ENCODE measurements at places on chromosomes 12 and 14. TPM values are rescaled to one million over a fixed set of nuclear protein-coding genes. Genes with fewer than 3 reads are reported as not detected.
A peak's percentile ranks its signal among the peaks of the same experiment; 100 is the strongest.

- H3K4me3 ChIP-seq, result peak within 1 kb of the TSS; percentile 98
- H3K27ac ChIP-seq, result peak within 1 kb of the TSS; percentile 89
- H3K4me1 ChIP-seq, result peaks cover 22% of the 10 kb centered on the region
- DNase-seq, result peak; percentile 96
- H3K27me3 ChIP-seq, result no peaks in the 10 kb centered on the region
Observed at GRCh38 chr12:55966408-55967281, at the start of gene CDK2. TSS of gene CDK2 (plus strand) at chr12:55966830. CDS start at chr12:55967009, 179 bp downstream.

DNA sequence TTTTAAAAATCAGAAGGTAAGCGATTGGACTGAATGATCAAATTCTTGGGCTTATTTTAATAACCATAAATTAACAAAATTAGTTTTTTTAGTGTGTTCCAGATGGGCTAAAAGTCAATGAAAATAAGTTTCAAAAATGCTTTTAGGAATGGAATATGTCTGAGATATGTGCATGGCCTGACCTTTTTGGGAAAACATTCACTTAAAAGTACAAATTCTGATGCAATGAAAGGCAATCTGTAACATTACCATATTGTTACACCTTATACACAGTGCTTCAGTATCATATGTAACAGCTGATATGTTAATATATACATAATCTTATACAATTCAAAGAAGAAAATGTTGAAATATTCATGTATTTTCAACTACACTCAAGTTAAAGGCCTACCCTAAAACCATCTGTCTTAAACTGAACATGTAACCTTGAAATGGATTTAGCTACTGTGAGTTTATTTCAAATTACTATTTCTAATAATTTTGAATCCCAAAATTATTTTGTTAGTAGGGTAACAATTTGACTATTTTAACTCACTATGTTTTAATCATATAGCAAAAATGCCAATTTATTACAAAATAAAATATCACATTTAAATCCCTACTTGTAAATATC lies 84.8 kb downstream of the EEA1 start:
- H3K4me3 ChIP-seq, result no peak overlapping the region
- H3K4me1 ChIP-seq, result peaks cover 1% of the 10 kb centered on the region
- peaks cover 18% of the 10 kb centered on the region for H3K36me3 ChIP-seq
- H3K27ac ChIP-seq, result no peak overlapping the region

DNA sequence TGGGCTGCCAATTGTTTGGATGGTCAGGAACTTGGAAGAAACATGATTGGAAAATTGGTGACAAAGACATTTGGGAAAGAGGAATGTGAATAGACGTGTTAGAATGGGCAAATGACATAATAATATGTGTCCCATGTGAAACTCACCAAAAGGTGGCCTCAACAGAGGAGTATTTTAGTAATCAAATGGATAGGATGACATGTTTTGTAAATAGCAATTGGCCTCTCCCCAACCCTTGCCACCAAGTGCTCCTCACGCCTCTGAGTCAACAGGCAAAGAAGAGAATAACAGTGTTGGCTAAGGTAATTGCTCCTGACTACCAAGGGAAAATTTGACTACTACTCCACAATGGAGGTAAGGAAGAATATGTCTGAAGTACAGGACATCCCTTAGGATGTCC lies 81.4 kb downstream of the ATXN7L3B start:
- H3K27ac ChIP-seq, result no peak overlapping the region
- no peak for DNase-seq
- H3K4me1 ChIP-seq, result no peaks in the 10 kb centered on the region
- H3K36me3 ChIP-seq, result no peaks in the 10 kb centered on the region

GRCh38 chr12:7161327-7161726 lies 28.2 kb upstream of the PEX5 start:
- H3K4me1 ChIP-seq, result peaks cover 8% of the 10 kb centered on the region
- no peak for DNase-seq
- no peak overlapping the region for H3K27ac ChIP-seq
- H3K27me3 ChIP-seq, result peaks cover 12% of the 10 kb centered on the region

DNA sequence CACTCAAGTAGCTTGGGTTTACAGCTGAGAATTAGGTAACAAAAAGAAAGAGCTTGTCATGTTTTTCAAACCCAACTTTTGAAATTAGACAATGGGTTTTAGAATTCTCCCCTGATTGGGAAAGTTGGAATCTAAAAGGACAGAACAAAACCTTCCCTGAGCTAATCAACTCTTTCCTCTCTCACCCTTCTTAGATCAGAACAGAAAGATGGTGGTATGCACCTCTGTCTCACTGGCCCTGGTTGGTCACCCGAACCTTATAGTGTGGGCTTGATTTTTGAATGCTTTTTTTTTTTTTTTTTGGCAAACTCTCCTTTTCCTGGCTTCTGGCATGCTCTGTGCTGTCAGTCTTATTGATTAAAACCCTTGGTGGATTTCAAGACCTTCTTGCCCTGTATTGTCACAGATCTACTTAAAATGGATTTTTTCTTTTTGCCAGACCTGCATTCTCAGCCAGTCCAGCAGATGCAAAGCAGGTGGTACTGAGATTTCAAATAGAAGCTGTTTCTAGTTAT lies 251.1 kb upstream of the RMST start:
- no peaks in the 10 kb centered on the region for H3K4me1 ChIP-seq
- H3K4me3 ChIP-seq, result no peak overlapping the region
- H3K36me3 ChIP-seq, result no peaks in the 10 kb centered on the region
- no peak for DNase-seq
- H3K27ac ChIP-seq, result no peak overlapping the region

DNA sequence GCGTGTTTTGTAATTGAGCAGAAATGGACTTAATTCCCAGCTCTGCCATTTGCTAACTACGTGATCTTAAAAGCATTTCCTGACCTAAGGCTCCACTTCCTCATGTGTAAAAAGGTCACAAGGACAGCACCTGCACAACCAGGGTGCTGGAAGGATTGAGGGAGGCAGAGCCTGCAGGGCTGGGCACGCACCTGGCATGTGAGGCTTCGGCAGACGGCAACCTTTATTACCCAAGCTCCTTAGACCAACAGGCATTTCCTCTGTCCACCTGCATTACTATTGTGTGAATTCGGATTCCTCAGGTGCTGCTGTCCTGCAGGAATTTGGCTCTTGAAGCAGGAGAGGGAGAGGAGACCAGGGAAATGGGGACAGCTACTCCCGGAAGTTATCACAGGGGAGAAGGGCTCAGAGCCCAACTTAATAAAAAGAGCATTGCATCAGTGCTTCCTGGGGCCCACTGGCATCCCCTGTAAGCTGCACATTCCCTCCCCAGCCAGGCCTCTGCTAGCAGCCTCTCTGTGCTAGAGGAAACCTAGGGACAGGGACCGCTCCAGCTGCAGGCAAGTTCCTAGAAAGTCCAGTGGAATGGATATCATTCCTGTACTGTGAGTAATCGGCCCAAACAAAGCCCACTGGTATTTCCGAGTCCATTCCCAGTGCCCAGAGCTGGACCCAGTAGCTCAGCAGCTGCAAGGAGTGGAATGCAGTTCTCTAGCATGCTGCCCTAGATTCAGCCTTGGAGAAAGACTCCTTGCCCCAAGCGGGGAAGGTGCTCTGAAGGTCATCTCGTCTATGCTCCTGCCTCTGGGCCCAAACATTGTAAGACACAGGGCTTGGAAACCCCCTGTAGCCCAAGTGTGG lies 157.1 kb upstream of the CCND2 start:
- H3K27me3 ChIP-seq, result no peaks in the 10 kb centered on the region
- H3K4me3 ChIP-seq, result no peak overlapping the region
- no peak for DNase-seq
- H3K36me3 ChIP-seq, result peaks cover 3% of the 10 kb centered on the region
- peaks cover 69% of the 10 kb centered on the region for H3K4me1 ChIP-seq
- H3K27ac ChIP-seq, result no peak overlapping the region

GRCh38 chr12:106682594-106683234 lies 91.8 kb upstream of the RIC8B start:
- no peaks in the 10 kb centered on the region for H3K36me3 ChIP-seq
- H3K4me3 ChIP-seq, result no peak overlapping the region
- no peaks in the 10 kb centered on the region for H3K4me1 ChIP-seq
- H3K27ac ChIP-seq, result no peak overlapping the region
- H3K27me3 ChIP-seq, result no peaks in the 10 kb centered on the region
- no peak for DNase-seq

DNA sequence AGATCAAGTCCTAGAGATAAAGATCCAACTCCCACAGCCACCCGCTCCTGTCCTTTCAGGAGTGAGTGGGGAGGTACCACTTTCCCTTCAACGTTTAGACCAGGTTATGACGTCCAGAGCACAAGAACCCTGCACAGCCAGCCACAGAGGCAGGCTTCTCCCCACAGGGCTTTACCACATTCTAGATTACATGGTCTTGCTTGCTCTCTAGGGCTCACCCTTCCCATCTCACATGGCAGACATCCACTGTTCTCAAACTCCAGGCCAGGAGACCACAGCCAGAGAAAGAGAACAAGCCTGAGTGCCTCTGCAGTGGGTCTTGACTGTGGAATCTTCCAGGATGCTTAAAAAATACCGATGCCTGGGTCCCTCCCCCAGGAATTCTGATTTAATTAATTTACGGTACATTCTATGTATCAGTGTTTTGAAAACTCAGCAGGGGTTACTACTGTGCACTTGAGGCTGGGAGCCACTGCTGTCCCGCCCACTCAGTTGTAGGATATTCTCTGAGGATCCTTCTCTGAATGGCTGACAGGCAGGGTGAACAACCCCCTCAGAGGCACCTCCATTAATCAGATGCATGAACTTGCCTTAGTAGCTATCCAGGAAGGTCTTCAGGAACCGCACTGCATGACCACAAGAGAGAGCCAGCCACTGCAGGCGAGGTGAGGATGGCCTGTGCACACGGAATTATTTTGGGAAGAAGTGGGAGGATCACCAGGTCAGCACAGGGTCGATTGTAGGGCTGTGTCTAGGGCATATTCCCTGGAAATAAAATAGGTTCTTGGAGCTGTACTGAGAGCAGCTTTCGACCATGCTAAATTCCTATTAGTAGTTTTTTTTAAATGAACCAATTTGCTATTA lies 21.5 kb upstream of the SOCS2 start:
- DNase-seq, result no peak
- peaks cover 4% of the 10 kb centered on the region for H3K4me1 ChIP-seq
- H3K27me3 ChIP-seq, result no peaks in the 10 kb centered on the region
- H3K36me3 ChIP-seq, result peaks cover 2% of the 10 kb centered on the region
- H3K4me3 ChIP-seq, result no peak overlapping the region
- H3K27ac ChIP-seq, result no peak overlapping the region

- peak; percentile 75 for DNase-seq
- no peaks in the 10 kb centered on the region for H3K27me3 ChIP-seq
- peaks cover 24% of the 10 kb centered on the region for H3K4me1 ChIP-seq
- H3K27ac ChIP-seq, result no peak overlapping the region
Observed at GRCh38 chr14:76784881-76785280, 23.6 kb downstream of the VASH1 start.

DNA sequence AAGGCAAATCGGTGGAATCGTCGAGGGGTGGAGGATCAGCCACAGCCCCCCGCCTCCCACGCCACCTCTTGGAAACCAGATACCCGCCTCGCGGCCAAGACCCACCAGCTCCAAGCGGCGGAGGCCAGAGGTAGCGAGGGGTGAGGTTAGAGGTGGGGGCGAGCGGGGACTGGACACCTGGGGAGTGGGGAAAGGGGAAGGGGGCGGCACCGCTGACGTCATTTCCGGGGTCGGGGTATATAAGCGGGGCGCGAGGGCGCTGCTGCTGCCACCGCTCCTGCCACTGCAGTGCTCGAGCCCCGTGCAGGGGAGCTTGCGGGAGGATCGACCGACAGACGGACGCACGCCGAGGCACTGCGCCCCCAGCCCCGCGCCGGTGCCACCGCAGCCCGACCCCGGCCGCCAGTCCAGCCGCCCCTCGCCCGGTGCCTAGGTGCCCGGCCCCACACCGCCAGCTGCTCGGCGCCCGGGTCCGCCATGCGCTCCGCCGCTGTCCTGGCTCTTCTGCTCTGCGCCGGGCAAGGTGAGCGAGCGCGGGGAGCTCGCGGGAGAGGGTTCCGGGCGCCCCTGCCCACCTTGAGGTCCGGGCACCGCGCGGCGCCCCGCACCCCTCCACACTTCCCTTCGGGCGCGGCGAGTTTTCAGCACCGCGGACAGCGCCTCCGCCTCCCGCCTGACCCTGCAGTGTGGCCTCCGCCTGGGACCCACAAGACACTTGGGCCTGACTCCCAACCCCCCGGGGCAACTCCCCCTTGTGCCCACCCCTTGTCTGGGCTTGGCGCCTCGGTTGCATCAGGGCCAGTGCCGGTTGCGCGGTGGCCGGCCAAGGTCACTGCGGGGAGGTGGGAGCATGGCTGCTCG lies at the start of gene CHGA:
TSS of gene CHGA (plus strand) at position 268 of the 861 bp plus-strand sequence. CDS start at position 478, 210 bp downstream.
- no peak within 1 kb of the TSS for H3K4me3 ChIP-seq
- peak; percentile 56 for DNase-seq

- no peaks in the 10 kb centered on the region for H3K36me3 ChIP-seq
- H3K27me3 ChIP-seq, result peaks cover 6% of the 10 kb centered on the region
- DNase-seq, result no peak
- no peaks in the 10 kb centered on the region for H3K4me1 ChIP-seq
- H3K4me3 ChIP-seq, result no peak within 1 kb of the TSS
- H3K27ac ChIP-seq, result no peak within 1 kb of the TSS
Observed at GRCh38 chr14:78170203-78170602, at the start of gene NRXN3. TSS of gene NRXN3 (plus strand) at chr14:78170373. CDS start at chr14:78243094, 72,721 bp downstream.

DNA sequence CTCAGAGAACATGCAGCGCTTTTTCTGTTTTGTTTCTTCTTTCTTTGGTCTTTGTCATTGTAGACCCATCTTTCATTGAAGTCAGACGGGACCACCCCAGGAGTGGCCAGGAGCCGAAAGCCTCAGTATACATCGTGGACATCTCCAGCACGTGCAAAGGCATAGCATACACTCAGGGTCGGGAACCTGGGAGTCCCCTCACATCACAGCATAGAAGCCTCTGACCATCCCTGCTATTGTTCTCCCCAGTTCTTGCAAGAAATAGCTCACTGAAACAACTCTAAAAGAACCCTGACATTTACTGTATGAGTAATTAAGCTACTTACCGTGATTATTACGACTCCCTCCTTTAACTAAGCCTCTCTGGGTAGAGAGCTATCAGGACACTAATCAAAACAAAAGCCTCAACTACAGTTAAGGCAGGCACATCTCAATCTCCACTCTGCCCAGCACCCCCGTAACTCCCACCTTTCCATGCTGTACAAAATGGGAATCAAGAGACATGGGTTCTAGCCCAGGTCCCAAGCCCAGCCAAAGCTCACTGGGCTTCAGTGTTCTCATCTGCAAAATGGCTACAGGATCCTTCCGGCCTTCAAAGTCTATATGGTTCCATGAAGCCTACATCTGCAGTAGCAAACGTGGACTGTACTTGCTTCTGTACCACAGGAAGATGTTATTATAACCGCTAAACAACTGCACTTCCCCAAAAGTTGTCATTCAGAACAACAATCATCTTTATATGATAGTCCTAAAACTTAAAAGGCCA lies 6.7 kb downstream of the CCDC88C start:
- peaks cover 78% of the 10 kb centered on the region for H3K36me3 ChIP-seq
- H3K27me3 ChIP-seq, result no peaks in the 10 kb centered on the region
- H3K4me3 ChIP-seq, result peak overlapping the region; percentile 71

Gene POLR3B
- 8.3 TPM for total RNA-seq

Gene SCNN1A
- 2.3 TPM for total RNA-seq

Gene PTPRB
- not detected for total RNA-seq

Gene HOXC9
- total RNA-seq, result not detected

Gene PMCH
- not detected for total RNA-seq

Gene TAS2R13
- total RNA-seq, result 0.36 TPM

Gene GPRC5D
- not detected for total RNA-seq

Gene NACA
- total RNA-seq, result 1,203 TPM
